ENCODE measurements at places on chromosomes 6 and 20.

GRCh38 chr20:51221791-51222408 lies 199.0 kb upstream of the KCNG1 start:
- DNase-seq = no peak

- DNase-seq = no peak
Measured at GRCh38 chr6:49327005-49327404, 136.0 kb downstream of the MMUT start.

DNA sequence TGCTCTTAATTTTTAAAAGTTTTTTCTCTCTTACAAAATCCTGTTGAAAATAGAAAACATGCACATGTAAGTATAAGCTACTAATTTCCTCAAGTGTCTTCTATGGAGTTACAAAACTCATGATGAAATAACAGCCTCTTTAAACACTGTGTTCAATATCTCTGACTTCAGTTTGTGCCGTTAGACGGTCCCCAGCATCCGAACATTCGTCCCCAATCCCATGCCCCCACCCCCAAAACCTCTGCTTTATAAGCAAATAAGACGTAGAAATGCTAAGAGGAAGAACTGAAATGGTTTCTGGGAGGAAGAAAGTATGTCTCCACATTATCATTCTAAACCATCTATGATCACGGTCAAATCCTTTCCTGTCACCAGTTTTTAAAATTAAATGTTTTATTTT lies 31.7 kb upstream of the MYB start:
- no peak for DNase-seq

- no peak for DNase-seq
Measured at GRCh38 chr20:51533291-51534172, 9.0 kb downstream of the NFATC2 start.

- no peak for DNase-seq
Measured at GRCh38 chr6:161367472-161367871, 93.6 kb upstream of the AGPAT4 start.

DNA sequence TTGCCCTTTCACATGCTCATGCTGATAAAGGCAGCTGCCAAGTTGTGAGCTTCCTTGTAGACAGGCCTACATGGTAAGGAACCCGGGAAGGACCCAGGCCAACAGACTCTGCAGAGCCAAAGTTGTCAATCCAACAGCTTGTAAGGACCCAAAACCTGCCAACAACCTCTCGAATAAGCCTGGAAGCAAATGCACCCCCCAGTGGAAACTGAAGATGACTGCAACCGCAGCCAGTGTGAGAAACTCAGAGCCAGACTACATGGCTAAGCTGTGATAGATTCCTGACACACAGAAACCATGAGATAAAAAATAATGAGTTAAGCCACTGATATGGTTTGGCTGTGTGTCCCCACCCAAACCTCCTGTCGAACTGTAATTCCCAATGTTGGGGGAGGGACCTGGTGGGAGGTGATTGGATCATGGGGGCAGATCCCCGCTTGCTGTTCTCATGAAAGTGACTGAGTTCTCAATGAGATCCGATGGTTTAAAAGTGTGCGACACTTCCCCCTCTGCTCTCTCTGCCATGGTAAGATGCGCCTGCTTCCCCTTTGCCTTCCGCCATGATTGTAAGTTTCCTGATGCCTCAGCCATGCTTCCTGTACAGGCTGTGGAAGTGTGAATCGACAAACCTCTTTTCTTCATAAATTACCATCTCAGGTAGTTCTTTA lies 18.8 kb upstream of the CLPSL2 start:
- no peak for DNase-seq

DNA sequence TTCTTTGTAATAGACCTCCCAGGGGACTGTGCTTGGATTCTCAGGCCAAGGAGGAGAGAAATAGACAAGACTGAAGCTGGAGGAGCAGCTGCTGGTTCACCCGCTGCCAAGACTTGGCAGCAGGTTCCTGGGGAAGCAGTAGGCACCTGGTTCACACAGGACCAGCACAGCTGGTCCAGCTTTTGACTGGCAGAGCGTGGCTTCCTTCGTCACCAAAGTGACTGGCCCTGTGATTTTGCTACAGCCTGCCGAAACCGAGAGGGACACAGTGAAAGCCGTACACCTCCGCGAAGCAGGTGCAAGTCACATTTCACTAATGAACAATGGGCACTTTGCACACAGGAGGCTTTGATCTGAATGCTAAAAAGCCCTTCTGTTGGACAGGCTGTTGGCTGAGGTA lies 199.0 kb downstream of the RNF144B start:
- DNase-seq = no peak

- no peak for DNase-seq
Measured at GRCh38 chr6:143556529-143556928, 45.0 kb upstream of the FUCA2 start.

DNA sequence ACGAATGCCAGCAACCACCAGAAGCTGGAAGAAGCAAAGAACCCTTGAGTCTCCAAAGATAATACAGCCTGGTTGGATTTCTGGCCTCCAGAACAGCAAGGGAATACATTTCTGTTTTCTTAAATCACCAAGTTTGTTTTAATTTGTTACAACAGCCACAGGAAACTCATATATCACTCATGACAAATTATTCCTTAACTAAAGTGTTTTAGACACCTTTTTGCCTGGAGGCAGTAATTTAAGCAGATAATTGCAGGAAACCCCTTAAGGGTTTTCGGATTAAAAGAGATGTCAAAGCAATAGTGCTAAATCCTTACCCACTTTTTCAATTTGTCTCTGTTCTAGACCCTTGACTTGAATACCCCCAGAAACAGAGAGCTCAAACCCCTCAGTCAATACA lies 1050.0 kb downstream of the EPHA7 start:
- DNase-seq = no peak

GRCh38 chr6:49072146-49072545 lies 390.9 kb downstream of the MMUT start:
- DNase-seq = no peak

GRCh38 chr20:63178446-63178820 lies 37.5 kb downstream of the YTHDF1 start:
- DNase-seq = no peak

GRCh38 chr6:131197716-131198115 lies 62.4 kb downstream of the AKAP7 start:
- DNase-seq = no peak

DNA sequence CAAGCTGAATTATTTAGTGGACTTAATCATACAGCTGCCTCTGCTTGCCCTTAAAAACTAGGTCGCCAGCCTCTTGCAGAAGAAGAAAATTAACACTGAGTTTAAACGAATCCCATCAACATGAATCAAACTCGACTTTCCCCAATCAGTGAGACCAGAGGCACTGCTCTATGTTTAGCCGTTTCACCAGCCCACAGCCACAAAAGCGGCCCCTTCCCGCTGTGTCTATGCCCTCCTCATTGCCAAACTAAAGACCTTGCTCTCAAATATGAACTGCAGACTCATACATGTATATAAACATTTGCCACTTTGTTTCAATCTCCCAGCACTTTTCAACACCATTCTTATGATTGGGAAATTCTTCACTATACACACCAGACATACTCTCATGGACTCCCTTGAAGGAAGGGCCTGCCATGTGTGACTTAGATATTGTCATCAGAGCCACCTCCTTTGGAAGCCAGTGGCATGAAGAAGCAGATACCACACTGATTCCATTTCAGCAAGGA lies 105.8 kb upstream of the ADGRF1 start:
- no peak for DNase-seq

- no peak for DNase-seq
Measured at GRCh38 chr6:29968130-29968529, 25.8 kb downstream of the HLA-A start.

- no peak for DNase-seq
Measured at GRCh38 chr6:2215342-2215741, 30.1 kb downstream of the GMDS start.

DNA sequence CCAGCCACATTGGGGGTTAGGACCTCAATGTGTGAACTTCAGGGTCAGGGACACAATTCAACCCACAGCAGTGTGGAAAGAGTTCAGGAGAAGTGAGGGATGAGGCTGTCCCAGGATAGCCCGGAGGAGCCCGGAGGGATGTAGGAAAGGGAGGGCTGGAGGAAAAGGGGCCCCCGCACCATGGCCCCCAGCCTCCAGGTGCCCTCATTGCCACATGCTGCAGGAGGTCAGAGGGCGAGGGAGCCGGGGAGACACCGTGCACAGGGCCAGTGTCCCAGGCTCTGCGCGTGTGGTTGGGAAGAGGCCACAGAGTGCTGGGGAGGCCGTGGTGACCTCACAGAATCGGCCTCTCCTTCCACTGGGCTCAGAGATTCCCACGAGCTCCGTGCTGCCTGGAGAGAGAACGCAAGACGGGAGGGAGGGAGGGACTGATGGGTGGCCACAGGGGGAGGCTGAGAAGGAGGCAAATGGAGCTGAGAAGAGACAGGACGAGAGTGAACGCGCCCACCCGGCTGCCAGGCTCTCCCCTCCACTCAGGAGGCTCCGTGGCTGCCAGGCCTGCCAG lies 215.1 kb downstream of the DLL1 start:
- DNase-seq = no peak

- no peak for DNase-seq
Measured at GRCh38 chr20:64171211-64171610, 7.0 kb downstream of the MYT1 start.

- no peak for DNase-seq
Measured at GRCh38 chr6:151109361-151109760, 130.4 kb upstream of the AKAP12 start.

DNA sequence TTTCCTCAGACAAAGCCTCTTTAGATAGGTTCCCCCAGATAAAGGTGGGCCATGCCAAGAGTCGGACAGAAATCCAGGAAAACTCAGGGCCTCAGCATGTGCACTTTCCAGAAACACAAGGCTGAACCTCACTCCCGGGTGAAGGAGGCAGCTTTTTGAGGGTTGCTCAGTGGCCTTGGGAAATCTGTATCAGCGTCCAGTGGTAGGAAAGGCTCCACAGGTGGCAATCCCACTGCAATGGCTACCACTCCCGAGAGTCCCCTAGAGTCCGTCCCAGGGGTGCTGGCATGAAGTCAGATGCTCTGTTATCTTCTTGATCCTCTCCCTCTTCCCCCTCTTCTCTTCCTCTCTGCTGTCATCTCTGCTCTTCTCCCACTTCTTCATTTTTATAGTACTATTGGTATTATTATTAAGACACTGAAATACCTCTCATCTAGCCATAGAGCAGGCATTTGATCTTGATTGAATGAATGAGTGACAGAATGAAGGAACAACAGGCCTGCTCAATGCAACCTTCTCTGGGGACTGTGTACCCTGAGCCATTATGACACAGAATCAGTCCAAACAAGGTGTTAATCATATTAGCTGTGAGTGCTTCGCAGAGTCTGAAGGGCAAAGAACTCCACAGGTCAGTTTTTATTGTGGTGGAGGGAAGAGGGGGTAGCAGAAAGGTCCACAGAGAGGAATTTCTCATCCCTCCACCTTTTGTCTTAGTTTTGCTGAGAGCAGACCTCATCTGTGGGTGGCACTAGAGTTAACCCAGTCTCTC lies 13.3 kb downstream of the SLC22A1 start:
- no peak for DNase-seq

GRCh38 chr6:79605061-79605460 lies 26.1 kb upstream of the SH3BGRL2 start:
- DNase-seq = no peak

DNA sequence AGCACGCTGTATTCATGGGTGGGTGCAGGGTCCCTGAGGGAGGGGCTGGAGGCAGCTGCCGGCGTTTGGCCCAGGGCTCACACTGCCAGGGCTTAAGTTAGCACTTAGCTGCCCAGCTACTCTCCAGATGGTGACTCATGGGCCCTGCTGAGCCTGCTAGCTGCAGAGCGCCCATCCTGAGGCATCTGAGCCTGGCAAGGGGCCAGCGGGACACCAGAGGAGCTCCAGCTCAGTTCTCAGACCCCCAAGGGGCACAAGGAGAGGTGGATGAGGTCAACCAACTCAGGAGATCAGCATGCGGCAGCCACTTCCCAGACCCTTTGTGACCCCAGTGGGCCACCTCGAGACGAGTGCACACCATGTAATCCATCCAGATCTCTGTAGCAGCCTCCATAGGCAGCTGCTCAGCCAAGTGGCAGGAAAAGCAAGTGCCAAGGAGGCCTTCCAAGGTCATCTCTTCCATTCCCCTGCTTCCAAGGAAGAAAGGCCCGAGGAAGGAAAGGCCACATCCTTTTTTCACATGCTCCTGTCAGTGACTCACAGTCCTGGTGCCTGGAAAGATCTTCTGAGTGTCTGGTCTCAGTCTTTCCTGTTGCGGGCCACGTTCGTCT lies 35.3 kb downstream of the FOXP4 start:
- no peak for DNase-seq

DNA sequence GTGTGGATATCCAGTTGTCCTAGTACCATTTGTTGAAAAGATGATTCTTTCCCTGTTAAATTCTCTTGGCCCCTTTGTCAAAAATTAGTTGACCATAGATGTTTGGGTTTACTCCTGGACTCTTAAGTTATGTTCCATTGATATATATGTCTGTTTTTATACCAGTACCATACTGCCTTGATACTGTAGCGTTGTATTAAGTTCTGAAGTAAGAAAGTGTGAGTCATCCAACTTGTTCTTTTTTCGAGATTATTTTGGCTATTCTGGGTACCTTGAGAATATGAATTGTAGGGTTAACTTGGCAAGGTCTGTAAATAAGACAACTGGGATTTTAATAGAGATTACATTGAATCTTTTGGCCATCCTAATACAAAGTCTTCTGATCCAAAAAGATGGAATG lies 26.5 kb downstream of the PANK2 start:
- no peak for DNase-seq

- no peak for DNase-seq
Measured at GRCh38 chr6:38364127-38364526, 275.6 kb downstream of the BTBD9 start.

- no peak for DNase-seq
Measured at GRCh38 chr20:51634257-51634656, 91.7 kb upstream of the NFATC2 start.

GRCh38 chr6:107618672-107619071 lies 128.8 kb downstream of the SOBP start:
- DNase-seq = no peak

DNA sequence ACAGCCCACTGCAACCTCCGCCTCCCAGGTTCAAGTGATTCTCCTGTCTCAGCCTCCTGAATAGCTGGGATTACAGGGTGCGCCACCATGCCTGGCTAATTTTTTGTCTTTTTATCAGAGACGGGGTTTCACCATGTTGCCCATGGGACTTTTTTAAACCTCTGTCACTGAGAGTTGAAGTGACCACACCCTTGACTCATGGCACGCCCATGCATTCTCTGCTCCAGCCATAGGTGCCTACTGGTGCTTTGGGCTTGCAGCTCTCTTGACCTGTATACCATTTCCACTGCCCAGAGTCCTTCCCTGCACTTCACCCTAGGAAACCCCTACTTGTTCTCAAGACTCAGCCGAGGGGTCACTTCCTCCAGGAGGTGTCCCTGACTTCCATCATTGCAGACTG lies 2.4 kb upstream of the SCRT2 start:
- DNase-seq = no peak

GRCh38 chr6:30493643-30494250 lies 4.4 kb downstream of the HLA-E start:
- DNase-seq = no peak

DNA sequence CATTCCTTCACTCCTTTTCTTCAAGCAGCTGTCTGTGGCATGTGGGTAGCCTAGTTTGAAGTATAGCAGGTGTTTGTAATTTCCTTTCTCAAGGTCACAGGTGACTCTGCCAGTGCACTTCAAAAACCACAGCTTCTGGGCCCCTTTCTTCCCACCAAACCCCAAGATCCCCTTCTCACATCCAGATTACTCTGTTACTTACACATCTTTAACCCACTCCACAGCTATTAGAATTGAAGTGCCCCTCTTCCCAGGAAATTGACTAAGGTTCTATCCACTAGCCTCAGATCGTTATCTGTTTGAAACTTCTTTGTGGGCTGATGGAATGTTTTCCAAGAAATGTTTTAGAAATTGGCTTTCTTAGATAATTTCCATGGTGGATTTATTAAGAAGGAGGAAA lies 150.8 kb downstream of the AHI1 start:
- no peak for DNase-seq

GRCh38 chr6:73062837-73063236 lies 162.5 kb downstream of the KHDC1L start:
- DNase-seq = no peak
